ENCODE measurements at places on chromosomes 6 and 20.

DNA sequence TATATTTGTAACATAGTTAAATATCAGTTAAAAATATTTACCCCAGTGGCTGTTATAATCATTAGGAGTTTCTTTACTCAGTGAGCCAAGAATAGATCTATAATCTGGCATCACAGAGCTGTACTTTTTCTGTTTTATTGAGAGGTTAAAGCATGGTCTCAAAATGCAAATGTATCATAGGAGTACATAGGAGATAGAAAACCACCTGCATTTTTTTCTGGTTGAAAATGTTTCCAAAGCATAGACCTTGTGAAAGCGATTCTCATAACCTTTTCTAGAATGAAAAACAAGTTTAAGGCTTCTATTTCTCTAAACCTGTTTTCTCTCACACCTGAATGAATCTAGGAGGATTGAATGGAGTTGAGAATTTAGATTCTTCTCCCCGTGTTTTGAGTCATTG lies 14.4 kb downstream of the KCNQ5 start:
- DNase-seq, result peak; percentile 35

- DNase-seq, result no peak
Measured at GRCh38 chr20:13639150-13639497, 392 bp upstream of the TASP1 start.

DNA sequence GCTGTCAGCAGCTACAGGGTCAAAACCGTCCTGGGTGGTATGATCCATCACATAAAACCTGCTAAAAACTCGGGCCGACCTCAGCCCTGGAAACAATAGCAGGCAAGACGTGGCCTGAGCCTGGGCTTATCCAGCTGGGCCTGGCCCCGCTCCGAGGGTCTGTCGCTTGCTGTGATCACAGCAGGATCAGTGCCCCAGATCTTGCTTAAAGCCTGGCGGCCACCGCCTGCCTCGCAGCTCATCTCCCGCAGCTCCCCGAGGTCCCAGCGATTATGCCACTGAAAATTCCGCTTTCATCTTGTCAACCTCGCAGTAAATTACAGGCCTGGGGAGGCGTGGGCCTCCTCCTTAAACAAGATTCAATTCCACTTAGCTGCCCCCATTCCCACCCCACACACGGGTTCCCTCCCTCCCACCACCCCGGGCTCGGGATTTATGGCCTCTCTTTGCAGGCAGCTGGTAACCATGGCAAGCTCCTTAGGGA lies 40.1 kb downstream of the CDH22 start:
- no peak for DNase-seq

- no peak for DNase-seq
Measured at GRCh38 chr20:57259938-57260921, 6.2 kb downstream of the BMP7 start.

GRCh38 chr20:18279242-18279641 lies 9.1 kb upstream of the ZNF133 start:
- no peak for DNase-seq

DNA sequence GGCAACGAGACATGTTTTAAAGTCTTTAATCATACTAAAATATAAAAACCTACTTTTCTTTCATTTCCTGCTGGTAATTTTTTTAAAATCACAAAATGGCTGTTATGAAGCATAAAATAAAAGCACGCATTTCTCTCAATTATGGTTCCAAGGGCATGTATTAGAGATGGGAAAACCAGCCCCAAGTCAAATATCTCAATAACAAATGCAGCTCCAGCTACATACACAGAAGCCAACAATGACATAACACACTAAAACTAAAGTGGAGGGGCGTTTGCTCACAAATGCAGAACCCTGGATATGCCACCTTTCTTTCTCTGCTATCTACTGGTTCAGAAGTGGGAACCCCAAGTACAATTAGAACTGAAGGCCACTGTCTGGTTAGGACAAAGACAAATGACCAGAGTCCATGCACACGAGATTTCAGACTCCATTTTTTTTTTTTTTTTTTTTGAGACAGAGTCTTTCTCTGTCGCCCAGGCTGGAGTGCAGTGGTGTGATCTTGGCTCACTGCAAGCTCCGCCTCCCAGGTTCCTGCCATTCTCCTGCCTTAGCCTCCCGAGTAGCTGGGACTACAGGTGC lies 27.8 kb downstream of the EZR start:
- DNase-seq, result no peak

Measured in GM13976 (cell line).